ENCODE measurements at places on chromosomes 3 and 15. TPM values are rescaled to one million over a fixed set of nuclear protein-coding genes. Genes with fewer than 3 reads are reported as not detected.

DNA sequence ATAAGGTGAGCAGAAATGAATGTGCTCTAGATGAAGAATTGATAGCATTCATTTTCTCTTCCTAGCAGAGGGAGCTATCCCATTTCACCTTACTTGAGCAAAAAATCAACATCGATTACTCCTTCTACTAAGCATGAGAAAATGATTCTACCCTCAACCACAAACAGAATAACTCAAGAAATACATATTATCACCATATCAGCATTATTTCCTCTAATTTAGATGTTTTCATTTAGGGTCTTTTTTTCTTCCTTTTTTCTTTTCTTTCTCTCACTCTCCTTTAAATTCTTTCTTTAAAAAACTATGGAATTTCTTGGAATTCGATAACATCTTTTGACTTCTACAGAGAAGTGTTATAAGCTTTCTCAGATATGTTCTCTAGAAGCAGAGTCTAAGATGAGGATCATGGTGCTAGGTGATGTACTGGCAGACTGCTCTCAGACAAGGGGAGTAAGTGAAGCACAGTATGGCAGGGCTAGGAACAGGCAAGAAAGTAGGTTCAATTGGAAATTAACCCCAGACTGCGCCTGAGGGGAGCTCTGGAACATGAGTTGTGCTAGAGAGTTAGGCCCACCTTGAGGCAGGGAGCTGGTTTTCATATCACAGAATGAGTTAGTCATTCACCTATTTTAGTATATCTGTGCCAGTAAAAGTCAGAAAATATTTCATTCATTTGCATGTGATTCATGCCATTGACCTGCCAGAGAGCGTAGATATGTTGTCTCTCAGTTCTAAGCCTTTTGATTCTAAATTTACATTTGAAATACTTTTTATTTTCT lies 279.2 kb upstream of the KCNH8 start:
- H3K4me1 ChIP-seq, result no peaks in the 10 kb centered on the region
- H3K36me3 ChIP-seq, result no peaks in the 10 kb centered on the region
- no peak for DNase-seq
- H3K27ac ChIP-seq, result no peak overlapping the region
- H3K27me3 ChIP-seq, result no peaks in the 10 kb centered on the region

CNBP gene
- 260 TPM for total RNA-seq

RETNLB gene
- total RNA-seq, result not detected

DNA sequence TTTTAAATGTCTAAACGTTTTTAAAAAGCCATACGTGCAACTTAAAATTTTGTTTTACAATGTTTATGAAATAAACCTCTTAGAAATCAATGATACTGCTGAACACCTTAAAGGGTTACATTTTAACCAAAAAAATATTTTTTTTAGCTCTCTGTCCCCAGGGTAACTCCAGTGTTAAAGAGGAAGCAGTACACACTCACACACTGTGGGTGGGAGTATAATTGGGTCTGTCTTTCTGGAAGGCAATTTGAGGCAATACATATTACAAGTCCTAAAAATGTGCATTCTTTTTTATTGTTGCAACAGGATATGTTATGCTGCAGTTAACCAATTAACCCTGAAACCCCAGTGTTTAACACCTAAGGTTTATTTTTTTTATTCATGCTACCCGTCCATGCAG lies 34.1 kb downstream of the WHAMM start:
- no peak for DNase-seq
- H3K4me1 ChIP-seq, result peaks cover 4% of the 10 kb centered on the region
- H3K27me3 ChIP-seq, result no peaks in the 10 kb centered on the region

ATG7 gene
- total RNA-seq, result 21.4 TPM
